Mesendoderm (in vitro differentiated cells): ENCODE measurements at places on chromosomes 1 and 21.

- no peak for DNase-seq
These were observed 13.3 kb downstream of the PMF1 start for GRCh38 chr1:156226116-156226538.

GRCh38 chr1:244077473-244078220 lies 26.6 kb downstream of the ZBTB18 start:
- no peak for DNase-seq

- DNase-seq: no peak
These were observed 168.2 kb downstream of the DSCAM start for GRCh38 chr21:40678681-40679284.

DNA sequence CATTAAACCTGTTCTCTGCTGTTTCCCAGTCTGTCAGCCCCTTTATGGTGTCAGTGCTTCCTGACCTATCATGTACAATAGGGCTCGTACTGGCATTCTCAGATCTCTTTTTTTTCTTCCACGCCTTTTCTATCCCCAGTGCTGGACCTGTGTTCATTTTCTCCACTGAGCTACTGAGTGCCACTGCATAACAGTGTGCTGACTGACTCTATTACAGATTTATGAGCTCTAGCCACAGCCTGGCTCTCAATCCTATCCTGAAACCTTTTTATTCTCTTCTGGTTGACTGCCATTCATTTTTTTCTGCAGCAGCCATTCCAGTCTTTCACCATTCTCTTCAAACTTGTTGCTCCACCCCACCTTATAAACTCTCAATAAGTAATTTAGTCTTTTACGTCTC lies 59.6 kb upstream of the MACF1 start:
- DNase-seq: no peak

GRCh38 chr1:21764615-21765423 lies 18.1 kb downstream of the USP48 start:
- DNase-seq: peak; percentile 96

DNA sequence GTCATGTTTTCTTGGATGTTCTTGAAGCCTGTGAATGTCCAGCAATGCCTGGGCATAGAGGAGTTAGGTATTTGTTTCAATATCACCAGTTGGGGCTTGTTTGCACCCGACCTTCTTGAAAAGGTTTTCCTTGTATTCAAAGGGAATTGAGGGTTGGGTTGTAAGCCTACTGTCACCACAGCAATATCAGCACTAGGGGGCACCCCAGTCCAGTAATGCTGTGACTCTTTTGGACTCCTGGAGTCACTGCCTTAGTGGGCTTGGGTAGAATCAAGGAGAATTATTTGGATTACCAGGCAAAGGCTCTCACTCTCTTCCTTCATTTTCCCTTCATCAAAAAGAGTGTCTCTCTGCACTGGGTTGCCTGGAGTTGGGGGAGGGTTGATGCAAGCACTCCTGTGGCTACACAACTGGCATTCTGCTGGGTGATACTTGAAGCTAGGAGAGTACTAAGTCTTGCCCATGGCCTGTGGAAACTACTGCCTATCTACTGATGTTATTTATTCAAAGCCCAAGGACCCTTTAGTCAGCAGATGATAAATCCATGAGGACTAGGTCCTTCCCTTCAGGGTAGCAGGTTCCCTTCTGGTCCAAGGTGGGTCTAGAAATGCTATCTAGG lies 34.5 kb downstream of the OR10R2 start:
- DNase-seq: peak; percentile 80

GRCh38 chr1:155976062-155976912 lies 2.1 kb downstream of the ARHGEF2 start:
- DNase-seq: peak; percentile 93
